ENCODE measurements at places on chromosomes 1 and 21. TPM values are rescaled to one million over a fixed set of nuclear protein-coding genes. Genes with fewer than 3 reads are reported as not detected.

DNA sequence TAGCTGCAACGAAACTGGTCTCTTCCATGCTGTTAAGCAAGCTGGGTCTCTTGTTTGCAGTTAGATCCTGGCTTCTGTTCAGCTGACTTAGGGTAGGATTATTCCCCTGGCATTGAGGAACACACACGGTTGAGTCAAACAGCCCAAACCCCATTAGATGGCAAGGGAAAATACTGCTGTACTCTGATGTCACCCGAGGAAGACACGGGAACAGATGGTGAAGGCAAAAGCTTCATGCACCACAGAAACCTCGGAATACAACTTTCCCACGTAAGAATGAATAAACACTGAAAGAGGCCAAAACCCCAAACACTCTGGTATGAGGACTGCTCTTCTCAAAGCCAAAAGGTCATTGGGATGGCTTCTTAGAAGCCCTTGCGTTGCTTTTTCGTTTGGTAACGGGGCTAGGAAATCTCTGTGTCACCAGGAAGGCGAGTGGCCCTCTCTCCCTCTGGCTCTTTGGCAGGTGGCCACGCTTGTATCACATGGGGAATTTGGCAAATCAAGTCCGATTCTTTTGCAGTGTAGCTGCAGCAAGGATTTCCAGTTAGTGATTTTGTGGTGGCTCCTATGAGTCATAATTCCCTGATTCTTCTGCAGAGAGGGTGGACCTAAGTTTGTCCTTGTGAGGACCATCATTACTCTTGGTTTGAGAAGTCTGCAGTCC lies 16.7 kb upstream of the LYST start:
- peak; percentile 73 for DNase-seq

DNA sequence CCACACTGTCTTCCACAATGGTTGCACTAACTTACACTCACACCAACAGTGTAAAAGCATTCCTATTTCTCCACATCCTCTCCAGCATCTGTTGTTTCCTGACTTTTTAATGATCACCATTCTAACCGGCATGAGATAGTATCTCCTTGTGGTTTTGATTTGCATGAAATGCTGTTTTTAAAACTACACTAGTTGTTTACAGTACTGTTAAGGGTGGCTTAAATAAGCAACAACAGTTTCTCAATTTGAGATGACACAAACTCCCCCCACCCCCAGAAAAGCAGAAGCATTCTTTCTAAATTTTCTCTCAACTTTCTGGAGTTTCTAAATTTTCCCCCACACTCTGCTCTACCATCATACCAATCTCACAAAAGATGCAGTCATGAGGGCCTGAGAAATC lies 7.1 kb upstream of the SLAMF7 start:
- no peak for DNase-seq

The TEX38 gene
- not detected for total RNA-seq

DNA sequence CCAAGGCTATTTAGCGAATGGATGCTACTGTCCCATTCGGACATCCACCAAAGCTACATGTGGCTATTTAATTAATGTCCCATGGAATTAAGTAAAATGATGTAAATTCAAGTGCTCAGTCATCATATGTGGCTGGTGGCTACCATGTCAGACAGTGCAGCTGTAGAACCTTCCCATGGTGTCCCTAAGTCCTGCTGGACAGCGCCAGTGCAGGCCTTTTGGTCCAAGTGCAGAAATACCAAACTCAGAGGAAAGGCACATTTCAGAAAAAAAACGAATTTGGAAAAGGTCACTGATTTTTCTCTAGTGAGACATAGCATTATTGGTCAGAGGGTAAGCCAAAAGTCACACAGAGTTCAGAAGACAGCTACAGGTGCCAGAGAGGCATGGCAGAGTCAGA lies 17.6 kb downstream of the TMPRSS2 start:
- no peak for DNase-seq

- no peak for DNase-seq
These were observed 570.2 kb downstream of the DPYD start for GRCh38 chr1:97350662-97351061.
